ENCODE measurements at places on chromosomes 5 and 9.

GRCh38 chr9:73583576-73583975 is 431.9 kb downstream of the ANXA1 start:
- DNase-seq, result no peak

DNA sequence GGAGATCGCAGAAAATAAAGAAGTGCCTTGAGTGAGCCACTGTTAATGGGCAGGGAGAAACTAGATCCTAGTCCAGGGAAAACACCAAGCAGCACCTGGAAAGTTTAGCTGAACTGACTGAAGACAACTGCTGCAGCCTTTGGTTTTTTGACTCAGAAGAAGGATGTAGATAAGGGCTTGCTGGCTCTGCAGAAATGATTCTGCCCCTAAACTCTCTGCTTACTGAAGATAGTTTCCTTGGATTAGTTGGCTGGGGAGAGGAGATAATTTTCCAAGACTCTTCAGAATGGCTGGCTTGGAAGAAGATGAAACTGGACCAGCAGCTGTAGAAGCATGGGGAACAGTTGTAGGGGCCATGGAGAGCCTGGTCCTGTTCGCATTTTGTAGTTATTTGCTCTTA is 471.8 kb downstream of the KDM4C start:
- no peak for DNase-seq

DNA sequence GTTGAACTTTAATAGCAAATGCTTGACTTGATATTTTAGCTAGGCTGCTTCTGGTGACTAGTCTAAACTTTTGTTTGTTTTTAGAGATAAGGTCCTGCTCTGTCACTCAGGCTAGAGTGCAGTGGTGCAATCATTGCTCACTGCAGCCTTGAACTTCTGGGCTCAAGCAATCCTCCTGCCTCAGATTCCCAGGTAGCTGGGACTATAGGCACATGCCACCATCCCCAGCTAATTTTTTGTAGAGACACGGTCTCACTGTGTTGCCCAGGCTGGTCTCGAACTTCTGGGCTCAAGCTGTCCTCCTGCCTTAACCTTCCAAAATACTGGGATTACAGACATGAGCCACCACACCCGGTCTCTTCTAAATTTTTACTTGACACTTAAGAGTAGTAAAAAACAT is 20.7 kb downstream of the CDC37L1 start:
- DNase-seq, result no peak

- DNase-seq, result no peak
These were observed 378.7 kb downstream of the ENC1 start for GRCh38 chr5:74261866-74262265.

DNA sequence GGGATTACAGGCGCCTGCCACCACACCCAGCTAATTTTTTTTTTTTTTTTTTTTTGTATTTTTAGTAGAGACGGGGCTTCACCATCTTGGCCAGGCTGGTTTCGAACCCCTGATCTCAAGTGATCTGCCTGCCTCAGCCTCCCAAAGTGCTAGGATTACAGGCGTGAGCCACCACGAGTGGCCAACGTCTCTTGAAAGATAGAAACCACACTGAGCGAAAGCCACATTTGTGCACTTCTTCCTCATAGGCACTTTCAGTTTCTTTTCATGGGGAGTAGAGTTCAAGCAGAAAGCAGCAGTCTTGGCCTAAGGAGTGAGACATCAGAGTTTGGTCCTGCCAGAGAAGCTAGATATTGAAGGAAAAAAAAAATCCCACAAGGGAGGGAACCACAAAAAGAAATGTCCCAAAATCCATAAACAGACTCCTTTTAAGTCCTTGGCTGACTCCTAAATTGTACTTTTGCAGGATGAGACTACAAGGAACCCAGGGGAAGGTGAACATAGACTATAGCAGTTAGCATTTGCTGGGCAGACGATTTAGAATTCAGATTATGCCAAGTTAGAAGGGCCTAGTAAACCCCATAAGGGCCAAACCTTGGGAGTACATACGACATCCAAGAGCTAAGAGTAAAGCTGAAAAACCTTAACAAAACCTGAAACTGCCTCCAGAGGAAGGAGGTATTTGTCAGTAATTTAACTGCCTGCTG is 43.9 kb upstream of the GLIPR2 start:
- peak; percentile 38 for DNase-seq

DNA sequence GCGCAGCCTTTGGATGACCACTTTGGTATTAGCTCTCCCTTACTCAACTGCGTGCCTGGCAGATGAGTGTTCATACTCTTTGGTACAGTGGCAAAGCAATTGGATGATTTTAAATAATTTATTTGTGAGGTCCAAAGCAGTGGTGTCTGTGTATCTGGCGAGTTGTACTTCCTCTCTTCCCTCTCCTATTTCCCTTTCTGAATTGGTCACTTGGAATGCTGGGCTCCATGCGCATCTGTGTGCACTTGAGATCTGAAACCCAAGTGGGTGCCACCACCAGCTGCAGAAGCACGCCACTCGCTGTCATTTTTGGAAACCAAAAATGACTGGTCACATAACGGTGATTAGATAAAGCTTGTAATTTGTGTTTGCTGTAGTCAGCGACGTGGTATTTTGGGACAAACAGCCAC is 386.0 kb upstream of the KLF4 start:
- DNase-seq, result no peak

GRCh38 chr5:32249668-32250067 is 63.1 kb downstream of the MTMR12 start:
- no peak for DNase-seq

DNA sequence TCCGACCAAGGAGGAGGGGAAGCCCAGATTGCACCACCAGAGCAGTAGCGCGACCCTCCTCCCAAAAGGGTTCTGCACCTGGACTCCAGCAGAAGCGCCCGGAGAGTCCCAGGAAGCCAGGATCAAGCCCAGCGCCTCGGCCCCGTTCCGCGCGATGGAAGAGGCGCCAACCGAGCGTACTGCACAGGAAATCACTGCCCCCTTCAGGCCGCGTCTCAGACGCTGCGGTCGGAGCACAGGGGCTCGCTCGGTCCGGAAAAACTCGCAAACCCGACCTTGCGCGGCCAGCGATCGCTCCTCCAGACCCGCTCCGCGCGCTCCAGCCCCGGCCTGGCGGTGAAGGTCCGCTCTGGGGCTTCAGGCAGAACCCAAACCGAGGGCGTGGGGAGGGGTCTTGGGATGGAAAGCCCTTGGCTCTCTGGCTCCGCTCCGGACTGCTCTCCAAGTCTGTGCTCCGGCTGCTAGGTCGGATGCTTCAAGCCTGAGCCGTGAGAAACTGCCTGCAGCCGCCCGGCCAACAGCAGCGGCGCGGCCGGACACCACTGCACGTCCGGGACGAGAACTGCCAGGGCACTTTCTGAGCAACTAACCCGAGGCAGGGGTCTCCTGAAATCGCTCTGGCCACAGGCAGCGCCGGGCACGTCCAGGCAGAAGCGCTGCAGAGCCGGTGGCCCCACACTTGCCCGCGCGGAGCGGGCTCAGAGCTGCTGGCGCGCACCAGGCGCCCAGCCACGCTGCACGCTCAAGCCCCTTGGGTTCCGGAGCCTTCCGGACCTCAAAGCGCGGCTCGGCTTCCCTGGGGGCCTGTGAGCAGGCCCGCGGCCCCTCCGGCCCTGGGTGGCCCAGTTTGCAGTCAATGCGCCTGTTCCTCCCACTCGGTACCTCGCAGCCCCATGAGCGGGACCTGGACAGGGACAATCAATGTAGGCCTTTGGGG is 1.3 kb downstream of the GABBR2 start:
- DNase-seq, result peak; percentile 58

DNA sequence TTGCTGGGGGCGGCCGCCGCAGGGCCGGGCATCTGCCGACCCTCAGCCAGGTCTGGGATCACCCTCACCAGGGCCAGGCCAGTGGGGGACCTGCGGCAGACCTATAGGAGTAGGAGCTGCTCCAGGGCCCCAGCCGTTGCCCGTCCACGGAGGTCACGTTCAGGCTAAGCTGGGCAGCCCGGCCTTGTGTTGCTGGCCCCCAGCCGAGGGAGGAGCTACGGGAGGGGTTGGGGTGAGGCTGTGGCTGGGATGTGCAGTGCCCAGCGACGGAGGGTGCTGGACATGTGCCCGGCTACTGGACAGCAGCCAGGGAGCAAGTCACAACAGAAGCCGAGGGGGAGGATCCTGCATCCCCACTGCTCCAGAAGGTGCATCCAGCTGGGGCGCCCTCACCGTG is 39.6 kb upstream of the SLC6A19 start:
- no peak for DNase-seq

Measured in GM19239 (cell line).